ENCODE measurements at places on chromosomes 1 and 21. TPM values are rescaled to one million over a fixed set of nuclear protein-coding genes. Genes with fewer than 3 reads are reported as not detected.

PEX10 gene
- 10.3 TPM for total RNA-seq

CD1C gene
- total RNA-seq, result not detected

- no peak for DNase-seq
These were observed 12.5 kb downstream of the SLC9A1 start for GRCh38 chr1:27142464-27142863.

GRCh38 chr1:201876148-201876818 is 12.4 kb upstream of the SHISA4 start:
- DNase-seq, result no peak

GRCh38 chr1:94544706-94545490 is 3.3 kb upstream of the F3 start:
- no peak for DNase-seq

GRCh38 chr21:43809853-43810504 is 20.6 kb downstream of the RRP1 start:
- DNase-seq, result no peak

DNA sequence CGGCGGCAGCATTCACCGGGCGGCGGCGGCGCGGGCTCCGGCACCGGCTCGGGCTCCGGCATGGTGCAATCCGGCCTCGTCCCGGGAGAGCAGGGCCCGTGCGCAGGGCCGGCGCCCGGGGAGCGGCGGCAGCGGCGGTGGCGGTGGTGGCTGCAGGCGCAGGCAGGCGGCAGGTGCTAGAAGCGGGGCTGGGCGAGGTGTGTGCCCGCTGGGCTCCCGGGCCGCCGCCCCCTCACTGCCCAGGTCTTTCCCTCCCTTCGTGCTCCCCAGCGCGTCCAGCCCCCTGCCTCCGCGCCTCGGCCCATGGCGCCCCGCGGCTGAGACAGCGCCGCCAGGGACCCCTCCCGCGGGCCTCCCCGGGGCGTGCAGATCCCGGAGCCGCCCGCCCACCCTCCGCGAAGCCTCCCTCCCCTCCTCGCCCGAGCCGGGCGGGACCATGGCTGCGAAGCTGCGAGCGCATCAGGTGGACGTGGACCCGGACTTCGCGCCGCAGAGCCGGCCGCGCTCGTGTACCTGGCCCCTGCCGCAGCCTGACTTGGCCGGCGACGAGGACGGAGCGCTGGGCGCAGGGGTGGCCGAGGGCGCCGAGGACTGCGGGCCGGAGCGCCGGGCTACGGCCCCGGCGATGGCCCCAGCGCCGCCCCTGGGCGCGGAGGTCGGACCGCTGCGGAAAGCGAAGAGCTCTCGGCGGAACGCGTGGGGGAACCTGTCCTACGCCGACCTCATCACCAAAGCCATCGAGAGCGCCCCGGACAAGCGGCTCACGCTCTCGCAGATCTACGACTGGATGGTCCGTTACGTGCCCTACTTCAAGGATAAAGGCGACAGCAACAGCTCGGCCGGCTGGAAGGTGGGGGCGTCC is 492 bp downstream of the FOXO6 start:
- DNase-seq, result no peak
